ENCODE measurements at places on chromosomes 7 and 10. TPM values are rescaled to one million over a fixed set of nuclear protein-coding genes. Genes with fewer than 3 reads are reported as not detected.
A peak's percentile ranks its signal among the peaks of the same experiment; 100 is the strongest.

TWIST1 gene
- 5.6 TPM for total RNA-seq

SGCE gene
- 0.42 TPM for total RNA-seq

ATOH7 gene
- total RNA-seq = not detected

DNA sequence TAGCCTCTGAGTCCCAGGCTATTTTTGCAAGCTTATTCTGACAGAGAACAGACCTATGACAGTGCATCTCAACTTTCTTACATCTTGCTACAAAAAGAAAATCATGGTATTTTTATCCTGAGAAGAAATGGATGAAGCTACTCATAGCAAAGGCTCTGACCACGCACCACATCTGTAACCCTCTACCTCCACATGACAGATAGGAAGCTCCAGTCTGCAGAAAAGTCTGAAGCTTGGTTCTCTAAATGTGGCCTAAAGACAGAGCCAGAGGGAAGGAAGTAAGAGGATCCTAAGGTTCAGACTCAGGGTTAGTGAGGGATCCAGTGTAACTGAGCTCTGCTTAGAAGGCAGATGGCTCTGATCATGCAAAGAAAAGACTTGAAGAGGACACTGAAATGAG lies 58.4 kb upstream of the ABCB5 start:
- DNase-seq = no peak

DNA sequence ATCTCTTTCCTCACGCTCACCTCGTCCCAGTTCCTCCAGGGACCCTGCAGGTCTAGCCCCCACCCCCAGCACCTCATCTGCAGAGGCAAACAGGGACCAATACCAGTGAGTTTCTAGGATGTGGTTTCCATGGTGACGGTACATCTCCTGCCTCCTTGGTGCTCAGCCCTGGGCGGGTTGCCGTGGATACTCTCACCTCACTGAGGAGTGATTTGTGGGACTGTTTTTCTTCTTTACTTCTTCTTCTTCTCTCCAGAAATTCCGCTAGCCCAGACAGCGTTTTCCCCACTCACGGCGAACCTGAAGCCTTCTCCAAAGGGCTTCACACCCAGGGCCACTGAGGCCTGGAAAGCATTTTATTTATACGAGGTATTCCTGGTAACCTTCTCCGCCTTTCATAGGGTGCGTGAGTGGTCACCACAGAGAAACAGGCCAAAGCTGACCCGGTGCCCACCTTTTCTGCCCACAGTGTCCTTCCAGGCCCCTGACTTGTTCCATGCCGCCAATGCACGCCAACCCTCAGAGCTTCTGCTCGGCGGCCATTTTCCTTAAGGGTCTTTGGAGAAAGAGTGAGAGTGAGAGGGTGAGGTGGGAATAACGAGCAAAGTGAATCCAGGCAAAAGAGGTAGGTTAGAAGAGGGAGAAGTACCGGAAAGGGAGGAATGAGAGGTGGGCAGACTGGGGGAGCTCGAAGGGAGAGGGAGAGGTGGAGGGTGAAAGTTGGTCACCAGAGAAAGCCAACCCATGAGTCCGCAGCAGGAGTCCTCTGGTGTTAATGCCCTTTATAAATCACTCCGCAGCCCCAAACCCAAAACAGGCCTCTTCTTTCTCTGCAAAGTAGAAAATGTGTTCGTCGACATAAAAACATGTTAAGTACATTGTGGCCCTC lies 15.5 kb downstream of the FAM241B start:
- DNase-seq = no peak

DNA sequence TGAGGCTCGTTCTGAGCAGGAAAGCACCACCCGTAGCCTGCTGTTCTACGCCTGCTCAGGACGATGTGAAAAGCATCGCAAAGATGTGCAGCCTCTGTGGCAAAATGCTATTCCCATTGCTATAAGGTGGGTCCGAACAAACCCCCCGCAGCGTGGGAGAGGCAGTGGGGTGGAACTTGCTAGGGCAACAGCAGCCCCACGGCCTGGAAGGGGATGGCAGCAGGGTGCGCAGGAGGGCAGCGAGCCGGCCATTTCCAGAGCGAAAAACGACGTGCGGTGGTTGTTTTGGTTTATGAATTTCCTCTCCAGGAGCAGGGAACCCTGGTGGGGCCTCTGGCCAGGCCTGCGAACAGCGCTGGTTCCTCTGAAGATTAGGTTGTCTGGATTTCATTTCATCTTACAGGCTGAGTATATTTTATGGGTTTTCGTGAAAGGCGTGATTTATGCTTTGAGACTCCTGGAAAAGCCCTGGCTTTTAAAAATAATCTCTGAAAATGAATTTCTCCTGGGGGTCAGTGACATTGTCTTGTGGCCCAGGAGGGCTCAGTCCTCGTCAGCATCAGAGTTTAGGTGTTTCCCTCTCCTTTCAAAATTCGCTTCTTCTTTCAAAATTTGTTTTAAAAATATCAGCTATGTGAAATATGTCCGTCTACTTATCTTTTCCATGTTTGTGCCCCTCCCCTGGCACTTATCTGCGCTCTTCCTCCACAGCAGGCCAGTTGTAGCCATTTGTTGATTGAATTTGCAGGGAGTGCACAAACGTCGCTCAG lies 42.3 kb upstream of the UBE3C start:
- DNase-seq = no peak

GRCh38 chr7:20776214-20776911 lies 10.3 kb downstream of the SP8 start:
- DNase-seq = no peak

GRCh38 chr7:106372126-106372525 lies 87.3 kb upstream of the NAMPT start:
- DNase-seq = no peak

DNA sequence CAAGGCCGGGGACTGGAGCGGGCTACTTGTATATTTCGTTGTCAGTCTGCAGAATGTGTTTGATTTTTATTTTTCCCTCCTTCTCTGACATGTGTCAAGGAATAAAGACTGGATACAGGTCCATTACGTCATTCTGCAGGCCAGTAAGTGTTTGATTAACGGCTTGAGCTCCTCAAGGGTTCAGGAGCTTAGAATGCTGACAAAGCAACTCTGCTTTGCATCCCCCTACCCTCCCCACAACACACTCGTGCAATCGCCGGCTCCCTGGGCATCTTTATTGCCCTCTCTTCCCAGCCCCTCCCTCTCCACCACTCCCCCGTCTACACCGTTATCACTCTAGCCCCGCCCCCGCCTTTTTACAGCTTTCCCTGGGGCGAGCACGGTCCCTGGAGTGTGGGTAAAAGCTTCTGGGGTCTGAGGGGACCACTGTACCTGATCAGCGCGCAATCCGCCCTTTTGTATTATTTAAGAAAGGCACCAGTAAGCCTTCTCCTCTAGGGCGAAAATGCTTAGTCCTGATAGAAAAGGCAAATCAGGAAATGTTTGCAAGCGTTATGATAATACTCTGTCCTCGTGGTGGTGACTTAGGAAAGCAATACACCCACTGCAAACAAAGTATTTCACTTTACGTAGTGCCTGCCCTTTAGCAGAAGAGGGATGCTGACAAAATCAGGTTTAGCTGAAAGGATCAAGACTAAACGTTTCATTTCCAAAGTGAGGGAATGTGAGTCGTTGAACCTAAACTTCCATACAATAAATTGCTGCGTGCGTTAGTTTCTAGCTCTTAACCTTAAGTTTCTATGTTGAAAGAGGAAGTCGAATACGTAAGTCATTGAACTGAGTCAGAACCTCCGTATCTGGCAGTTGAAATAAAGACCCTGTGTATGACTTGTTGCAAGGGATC lies 1.4 kb upstream of the CREB5 start:
- DNase-seq = no peak

- DNase-seq = no peak
Measured at GRCh38 chr10:106608066-106608465, 556.4 kb downstream of the SORCS1 start.

DNA sequence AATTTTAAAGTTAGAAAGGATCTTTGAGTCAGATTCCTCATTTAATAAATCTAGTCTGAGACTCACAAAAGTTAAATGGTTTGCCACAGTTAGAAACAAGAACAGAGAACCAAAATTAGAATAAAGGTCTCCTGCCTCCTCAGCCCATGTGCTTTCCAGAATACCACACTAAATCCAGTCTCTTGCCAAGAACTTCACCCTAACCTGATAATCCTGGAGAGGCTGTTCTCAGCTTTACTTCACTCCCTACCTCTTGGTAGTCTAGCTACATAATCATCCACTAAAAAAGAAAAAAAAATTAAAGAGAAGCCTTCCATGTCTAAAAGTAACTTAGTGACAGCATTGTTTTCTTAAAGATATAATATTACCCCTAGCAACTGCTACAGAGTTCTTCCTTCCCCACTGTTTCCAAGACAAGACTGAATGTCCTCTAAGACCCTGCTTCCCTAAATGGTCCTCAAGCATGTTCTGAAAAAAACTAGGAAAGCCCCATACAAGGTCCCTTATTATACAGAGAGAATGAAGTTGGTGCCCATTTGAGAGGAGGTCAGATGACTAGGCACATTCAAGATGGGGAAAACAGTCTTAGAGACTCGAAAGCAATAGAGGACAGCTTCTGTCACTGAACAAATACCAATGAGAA lies 56.8 kb downstream of the ZNF438 start:
- DNase-seq = no peak

DNA sequence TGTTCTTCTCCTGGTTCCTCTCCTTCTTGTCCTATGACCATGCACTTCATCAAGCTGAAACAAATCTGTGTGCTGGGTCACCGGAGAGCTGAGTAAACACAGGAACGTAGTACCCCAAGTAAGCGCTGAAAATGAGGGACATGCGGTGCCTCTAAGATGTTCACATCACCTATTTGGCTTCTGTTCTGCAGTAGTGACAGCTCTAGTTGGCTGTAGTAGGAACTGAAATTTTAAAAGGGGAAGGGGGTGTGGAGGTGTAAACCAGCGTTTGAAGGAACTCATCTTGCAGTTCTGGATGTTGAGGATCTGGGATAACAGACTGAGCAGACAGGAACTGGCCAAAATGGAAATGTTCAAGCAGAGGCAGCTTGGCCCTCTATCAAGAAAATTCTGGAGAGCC lies 85.2 kb downstream of the WNT2 start:
- DNase-seq = no peak

DNA sequence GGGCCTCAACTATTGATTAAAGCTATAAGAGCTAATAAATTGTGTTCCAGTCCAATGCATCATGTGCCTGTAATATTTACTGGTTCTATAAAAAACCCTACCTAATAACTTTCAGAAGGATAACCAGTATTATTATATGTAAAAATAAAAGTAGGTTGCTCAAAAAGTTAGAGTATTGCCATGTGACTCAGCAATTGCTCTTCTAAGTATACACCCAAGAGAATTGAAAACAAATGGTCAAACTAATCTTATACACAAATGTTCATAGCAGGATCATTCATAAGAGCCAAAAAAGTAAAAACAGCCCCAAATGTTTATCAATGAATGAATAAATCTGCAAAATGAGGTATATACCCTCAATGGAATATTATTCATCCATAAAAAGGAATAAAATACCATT lies 89.5 kb upstream of the TES start:
- no peak for DNase-seq

DNA sequence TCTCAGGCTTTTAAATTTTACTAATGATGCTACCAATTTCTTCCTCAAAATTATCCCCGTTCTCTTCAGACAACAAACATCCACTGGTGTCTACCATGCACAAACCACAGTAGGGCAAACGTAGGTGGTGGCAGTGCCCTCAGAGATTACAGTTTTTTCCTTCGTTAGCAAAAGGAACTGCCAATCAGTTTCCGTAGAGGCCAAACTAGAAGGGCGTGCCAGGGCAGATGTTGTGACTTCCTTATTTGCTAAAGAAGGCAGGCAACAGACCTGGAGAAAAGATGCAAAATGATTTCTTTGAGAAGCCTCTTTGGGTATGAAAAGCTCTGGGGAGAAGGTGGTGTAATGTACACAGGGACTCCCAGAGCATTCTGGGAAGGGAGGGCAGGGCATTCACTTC lies 7.6 kb upstream of the FAM180A start:
- DNase-seq = no peak

DNA sequence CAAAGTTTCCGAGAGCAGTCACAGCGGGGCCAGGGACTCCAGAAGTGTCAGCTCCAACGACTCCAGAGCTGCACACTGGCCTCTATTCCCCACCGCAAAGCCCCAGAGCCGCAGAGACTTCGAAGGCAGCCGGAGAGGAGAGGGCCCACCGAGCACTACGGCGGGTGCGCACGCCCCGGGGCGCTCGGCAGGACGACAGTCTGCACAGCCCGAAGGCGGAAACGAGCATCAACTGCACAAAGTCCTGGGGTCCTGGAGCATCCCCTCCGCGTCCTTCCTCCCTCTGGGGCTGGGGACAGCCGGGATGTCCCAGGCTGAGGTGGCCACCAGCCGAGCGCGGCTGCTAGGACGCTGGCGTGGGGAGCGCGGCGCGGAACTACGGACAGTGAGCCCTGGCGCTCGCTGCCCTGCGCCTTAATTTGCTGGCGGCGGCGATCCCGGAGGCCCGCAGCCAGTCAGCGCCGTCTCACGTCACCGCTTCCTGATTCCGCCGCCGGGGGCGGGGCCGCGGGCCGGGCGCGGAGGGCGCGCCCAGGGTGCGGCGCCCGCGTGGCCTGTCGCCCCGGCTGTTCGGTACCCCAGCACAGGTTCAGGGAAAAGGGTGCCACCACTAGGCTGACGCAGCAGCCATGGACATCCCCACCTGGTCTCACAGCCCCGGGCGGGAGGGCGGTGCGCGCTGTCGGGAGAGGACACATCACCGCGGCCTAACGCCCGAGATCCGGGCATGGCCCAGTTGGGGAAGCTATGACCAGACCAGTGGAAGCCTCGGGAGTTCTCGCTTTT lies at the start of gene TBX20:
Gene TBX20, minus strand, starts transcription at position 391 of the 786 bp plus-strand sequence. CDS start 480 bp downstream, outside the sequence.
- peak; percentile 20 for DNase-seq

DNA sequence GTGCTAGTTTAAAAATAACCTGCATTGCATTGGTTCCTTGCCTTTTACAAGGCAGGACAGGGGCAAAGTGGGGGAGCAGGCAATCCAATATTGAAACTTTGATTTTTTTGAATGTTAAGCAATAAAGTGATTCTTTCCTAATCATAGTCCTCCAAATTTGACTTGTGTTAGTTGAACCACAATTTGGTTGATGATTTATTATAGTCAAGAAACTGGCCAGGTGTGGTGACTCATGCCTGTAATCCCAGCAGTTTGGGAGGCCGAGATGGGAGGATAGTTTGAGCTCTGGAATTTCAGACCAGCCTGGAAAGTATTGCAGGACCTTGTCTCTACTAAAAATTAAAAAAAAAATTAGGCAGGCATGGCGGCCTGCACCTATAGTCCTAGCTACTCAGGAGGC lies 27.9 kb upstream of the ABLIM1 start:
- no peak for DNase-seq

DNA sequence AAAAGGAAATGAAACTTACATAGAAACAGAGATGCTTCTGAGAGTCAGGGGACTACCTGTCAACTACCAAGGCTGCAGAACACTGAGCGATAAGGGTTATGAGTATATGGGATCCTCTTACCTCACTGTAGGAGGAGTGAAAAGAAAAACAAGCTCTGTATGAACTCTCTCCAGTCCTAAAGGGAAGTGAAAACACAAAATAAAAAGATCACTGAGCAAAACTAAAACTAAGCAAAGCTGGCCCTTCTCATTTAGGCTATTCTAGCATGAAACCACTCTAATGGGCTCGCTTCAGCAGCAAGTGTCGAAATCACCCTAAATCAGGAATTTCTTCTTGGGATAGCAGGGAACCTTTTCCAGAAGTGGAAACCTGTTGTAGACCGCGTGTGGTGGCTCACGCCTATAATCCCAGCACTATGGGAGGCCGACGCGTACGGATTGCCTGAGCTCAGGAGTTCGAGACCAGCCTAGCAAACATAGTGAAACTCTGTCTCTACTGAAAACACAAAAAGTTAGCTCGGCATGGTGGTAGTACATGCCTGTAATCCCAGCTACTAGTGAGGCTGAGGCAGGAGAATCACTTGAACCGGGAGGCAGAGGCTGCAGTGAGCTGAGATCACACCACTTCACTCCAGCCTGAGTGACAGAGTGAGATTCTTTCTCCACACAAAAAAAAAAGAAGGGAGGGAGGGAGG lies 27.0 kb downstream of the DCLRE1C start:
- DNase-seq = no peak

GRCh38 chr10:106384496-106384895 lies 780.0 kb downstream of the SORCS1 start:
- DNase-seq = no peak

Measured in activated T-helper 1 cell treated with anti-CD3 and anti-CD28 coated beads, Interleukin-12 subunit alpha, Interleukin-12 subunit beta, Interleukin-2, Interleukin-4 antibody, amounts not matched to agents 30 ng/mL and 10 ng/mL and 1 ng/mL, durations not matched to agents 14 hours and 24 hours and 36 hours (primary cell).